ENCODE measurements at places on chromosomes 5 and 9.

DNA sequence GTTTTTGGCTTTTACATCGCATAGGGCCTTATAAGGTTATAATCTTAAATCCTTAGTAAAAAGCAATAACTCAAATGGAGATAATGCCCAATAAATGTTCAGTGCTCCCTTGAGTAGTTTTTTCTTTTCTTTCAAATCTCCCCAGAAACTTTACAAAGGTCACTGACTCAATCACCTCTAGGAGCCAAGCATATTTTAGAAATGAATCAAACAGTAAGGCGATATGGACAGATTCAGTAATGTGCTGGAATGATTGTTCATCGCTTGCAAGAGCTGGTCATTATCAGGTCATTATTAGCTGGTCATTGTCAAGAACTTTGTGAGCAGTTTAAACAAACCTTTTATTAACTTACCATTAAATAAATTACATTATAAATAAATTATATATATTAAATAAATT lies 130.4 kb upstream of the SLIT3 start:
- DNase-seq = no peak

GRCh38 chr5:143229426-143229895 lies 174.0 kb downstream of the NR3C1 start:
- DNase-seq = no peak

GRCh38 chr9:124122321-124122720 lies 110.8 kb downstream of the LHX2 start:
- DNase-seq = no peak

DNA sequence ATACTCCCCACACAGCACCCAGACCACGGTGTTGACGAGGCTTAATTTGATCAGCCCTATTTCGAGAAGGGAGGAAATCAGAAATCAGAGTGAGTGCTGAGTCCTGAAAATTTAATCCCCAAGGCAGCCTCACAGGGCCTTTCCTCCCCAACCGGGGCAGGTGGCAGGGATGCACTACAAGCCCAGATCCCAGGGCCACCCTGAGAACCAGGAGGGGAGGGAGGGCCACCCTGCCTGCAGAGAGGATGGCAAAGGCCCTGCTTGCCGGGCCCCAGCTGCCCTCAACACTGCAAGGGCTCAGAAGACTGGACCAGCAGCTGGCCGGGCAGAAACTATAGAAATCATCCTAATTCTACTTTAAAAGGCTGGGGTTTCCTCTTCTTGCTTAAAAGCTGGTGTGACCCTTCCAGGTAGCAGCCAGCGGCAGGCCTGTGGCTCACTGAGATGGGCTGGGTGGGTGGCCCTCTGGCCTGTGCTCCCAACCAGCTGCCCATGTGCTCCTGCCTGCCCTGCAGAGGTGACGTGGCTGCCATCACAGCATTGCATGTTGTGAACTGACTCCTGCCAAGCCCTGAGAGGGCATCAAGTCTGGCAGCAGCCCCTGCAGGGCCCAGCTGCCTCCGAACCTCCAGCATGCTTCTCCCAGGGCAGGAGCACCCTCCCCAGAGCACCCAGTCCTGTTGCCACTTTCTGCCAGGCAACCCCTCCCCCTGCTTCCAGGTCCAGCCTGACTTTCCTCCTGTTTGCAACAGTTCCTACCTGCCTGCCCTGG lies 122.8 kb downstream of the ADAMTS2 start:
- DNase-seq = no peak

- DNase-seq = no peak
Observed at GRCh38 chr5:105688227-105688792, 1982.4 kb downstream of the EFNA5 start.

DNA sequence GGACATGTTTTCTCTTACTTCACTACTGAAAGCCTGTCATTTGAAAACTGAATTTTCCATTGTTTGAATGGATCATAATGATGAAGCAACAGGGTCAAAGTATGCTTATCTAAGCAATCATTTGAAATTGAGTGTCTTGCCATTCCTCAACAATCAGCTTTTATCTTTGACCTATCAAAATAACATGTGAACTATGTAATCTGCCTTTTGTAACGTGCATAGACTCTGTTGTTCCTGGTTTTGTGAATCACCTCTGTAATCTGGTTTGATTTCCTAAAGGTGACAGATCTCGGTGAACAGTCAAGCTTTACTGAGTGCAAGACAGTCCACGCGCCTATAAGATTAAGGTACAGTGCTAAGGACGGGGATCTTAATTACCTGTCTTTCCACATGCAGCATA lies 3.3 kb downstream of the MEF2C start:
- DNase-seq = no peak

GRCh38 chr5:66232275-66232674 lies 88.2 kb downstream of the SREK1 start:
- DNase-seq = no peak

DNA sequence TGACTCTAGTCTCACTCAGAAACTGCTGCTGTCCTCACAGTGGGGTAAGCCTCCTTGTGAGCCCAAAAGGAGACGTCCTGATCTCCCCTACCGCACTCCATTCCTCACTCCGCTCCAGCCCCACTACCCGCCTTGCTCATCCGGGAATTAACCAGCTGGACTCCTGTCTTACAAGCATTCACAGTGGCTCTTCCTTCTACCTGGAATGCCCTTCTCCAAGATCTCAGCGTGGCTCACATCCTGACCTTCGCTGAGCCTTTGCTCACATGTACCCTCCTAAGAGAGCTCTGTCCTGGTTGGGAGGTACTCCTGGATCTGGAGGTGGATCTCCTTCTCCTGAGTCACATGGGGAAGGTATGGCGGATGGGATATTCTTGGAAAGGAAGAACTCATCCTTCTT lies 10.7 kb upstream of the KLF9 start:
- no peak for DNase-seq

DNA sequence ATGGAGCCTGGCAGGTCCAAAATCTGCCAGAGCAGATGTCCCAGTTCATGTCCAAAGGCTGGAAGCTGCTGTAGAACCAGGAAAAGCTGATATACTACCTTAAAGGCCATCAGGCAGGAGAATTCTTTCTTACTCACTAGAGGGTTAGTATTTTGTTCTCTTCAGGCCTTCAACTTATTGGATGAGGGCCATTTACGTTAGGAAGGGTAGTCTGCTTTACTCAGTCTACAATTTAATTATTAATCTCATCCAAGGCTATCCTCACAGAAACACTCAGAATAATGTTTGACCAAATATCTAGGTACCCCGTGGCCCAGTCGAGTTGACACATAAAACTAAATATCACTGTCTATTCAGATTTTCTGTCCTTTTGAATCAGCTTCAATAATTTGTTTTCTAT lies 437.4 kb downstream of the TLE4 start:
- no peak for DNase-seq

GRCh38 chr9:36929350-36929675 lies 104.8 kb downstream of the PAX5 start:
- no peak for DNase-seq

- no peak for DNase-seq
Observed at GRCh38 chr9:114754581-114754980, 51.3 kb downstream of the TNFSF15 start.

GRCh38 chr5:73768-74502 lies 18.0 kb upstream of the PLEKHG4B start:
- DNase-seq = peak; percentile 4

- no peak for DNase-seq
Observed at GRCh38 chr9:115264313-115264712, 146.4 kb upstream of the TNC start.

GRCh38 chr5:168317521-168318147 lies 26.2 kb downstream of the WWC1 start:
- peak; percentile 73 for DNase-seq

- no peak for DNase-seq
Observed at GRCh38 chr5:50724-51499, 41.1 kb upstream of the PLEKHG4B start.

DNA sequence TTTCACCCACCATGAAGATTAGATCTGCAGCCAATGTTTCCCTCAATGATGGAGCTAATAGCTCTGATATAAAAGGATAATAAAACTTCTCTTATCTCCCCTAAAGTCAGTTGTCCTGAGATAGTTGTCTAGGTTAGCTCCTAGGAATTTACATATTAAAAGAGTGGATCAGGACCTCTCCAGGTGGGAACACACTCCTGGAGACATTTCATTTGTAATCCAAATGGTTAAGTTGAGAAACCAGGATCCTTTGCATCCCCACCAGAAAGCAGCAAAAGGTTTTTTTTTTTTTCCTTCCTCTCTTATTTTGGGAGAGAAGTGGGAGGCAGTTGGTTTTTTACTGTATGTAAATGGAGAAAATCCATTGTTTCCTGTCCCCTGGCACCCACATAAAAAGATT lies 182.5 kb upstream of the FBXL17 start:
- no peak for DNase-seq

DNA sequence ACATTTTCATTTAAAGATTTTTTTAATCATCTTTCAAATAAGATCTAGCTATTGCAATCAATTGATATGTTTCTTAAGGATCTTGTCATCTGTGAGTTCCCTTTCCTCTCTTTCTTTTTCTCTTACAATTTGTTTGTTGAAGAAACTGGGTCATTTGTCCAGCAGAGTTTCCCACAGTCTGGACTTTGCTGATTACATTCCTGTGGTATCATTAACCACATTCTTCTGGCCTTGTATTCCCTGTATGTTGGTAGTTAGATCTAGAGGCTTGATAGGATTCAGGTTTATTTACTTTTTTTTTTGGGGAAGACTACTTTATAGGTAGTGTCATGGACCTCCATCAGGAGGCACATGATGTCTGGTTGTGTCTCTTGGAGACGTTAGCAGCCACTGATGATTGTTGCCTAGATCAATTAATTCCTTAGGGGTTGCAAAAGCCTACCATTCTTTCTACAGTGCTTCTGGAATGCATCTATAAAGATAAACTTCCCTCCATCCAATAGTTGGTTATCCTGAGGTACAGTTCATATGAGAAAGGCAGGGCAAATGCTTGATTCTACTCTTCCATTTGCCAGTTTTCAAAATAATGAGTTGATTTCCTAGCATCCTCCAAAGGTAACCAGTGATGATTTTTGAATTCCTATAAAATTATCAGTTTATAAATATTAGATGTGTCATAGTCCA lies 14.3 kb downstream of the PDE8B start:
- DNase-seq = peak; percentile 25

GRCh38 chr5:171762021-171762608 lies 23.5 kb upstream of the SMIM23 start:
- DNase-seq = no peak

GRCh38 chr9:127720031-127720864 lies 4.4 kb downstream of the TTC16 start:
- no peak for DNase-seq

DNA sequence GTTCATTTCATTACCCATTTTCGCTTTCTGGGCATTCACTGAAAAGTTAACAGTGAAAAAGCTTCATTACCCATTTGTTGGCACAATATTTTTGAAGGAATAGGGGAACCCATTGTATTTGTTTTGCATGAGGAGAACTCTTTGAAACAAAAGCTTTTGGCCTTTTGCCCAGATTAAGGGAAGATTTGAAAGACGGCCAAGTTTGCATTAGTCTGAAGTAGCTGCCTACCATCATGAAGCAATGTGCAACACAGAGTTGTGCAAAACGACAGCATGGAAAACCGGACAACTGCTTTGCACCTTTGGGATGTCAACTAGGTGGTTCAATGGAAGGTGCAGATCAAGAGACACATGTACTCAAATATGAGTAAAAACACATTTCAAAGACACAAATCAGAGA lies 84.9 kb downstream of the TRPM3 start:
- DNase-seq = no peak
